ENCODE measurements at places on chromosomes 11 and 22.

- DNase-seq = no peak
Observed at GRCh38 chr11:103398829-103399228, 289.6 kb downstream of the DYNC2H1 start.

- DNase-seq = no peak
Observed at GRCh38 chr22:24422102-24422665, 5.2 kb upstream of the ADORA2A start.

DNA sequence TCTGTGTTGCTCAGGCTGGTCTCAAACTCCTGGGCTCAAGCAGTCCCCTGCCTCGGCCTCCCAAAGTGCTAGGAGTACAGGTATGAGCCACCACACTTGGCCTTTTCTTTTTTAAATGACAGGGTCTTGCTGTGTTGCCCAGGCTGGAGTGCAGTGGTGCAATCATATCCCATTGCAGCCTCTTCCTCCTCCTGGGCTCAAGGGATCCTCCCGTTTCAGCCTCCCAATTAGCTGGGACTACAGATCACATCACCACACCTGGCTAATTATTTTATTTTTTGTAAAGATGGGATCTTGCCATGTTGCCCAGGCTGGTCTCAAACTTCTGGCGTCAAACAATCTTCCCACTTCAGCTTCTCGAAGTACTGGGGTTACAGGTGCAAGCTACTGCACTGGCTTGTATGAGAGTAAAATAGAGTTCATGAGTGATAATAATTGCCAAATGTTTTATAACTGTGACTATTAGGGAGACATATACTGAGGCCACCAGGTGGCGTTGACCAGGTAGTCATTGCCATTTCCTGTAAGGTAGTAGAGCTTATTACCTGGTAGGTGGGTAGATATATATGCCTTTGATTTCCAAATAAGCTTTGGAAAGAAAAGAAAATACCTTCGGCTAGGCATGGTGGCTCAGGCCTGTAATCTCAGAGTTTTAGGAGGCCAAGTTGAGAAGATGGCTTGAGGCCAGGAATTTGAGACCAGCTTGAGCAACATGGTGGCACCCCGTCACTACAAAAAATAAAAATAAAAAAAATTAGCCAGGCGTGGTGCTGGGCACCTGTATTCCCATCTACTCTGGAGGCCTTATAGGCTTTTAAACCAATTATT lies 5.4 kb downstream of the FDX1 start:
- no peak for DNase-seq

DNA sequence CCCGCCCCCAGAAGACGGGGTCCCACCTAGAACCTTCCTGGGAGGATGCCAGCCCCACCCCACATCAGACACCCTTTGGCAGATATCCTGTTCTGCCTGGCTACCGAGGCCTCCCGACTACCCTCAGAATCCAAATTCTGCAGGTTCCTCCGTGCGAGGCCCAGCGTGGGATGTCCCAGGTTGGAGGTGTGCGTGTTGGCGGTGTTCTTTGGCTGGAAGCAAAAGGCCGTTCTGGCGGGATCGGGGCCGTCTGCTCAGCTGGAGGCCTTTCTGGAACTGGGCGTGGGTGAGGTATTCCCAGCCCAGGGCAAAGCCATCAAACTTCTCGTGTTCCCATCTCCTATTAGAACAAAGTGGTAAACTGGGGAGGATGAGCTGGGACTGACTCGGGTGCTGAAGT lies 32.6 kb downstream of the NUP50 start:
- DNase-seq = no peak

GRCh38 chr11:70372076-70372475 lies 26.3 kb upstream of the CTTN start:
- no peak for DNase-seq
